SW 1271 (cell line): ENCODE measurements at places on chromosomes 11 and 22.

DNA sequence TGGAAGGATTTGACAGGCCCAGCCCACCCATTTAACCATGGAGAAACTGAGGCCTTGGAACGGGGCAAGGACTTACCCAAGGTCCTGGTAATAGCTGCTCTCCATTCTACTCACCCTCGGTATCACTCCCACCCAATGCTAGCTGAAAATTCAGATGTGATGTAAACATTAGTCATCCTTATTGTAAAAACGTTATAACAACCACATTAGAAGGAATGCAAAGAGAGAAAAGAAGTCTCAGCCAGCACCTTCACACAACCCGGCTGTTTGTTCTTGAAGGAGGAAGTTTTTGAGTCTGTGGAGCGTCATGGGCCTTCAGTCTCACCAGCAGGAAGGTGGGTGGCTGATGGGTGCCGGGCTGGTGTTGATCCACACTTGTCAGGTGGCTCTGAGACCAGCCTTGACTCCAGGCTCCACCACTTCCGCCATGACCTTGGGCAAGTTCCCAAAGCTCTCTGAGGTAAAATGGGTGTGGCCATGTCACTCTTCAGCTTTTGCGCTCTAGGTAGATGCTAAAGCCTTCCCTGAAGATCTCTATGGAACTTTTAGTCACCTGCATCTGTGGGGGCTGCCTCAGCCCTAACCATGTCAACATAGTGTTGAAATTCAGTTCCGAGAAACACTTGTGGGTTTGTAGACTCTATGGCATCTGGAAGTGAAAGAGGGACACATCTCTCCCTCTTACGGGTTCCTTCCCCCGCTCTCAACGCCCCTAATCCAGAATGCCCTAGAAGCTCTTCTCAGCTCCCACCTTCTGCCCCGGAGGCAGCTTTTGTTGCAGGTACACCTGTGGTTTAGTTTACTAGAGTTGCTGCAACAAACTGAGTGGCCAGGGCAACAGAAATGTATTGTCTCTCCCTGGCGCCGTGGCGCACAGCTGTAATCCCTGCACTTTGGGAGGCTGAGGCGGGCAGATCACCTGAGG lies 14.8 kb downstream of the CD6 start:
- DNase-seq: no peak

DNA sequence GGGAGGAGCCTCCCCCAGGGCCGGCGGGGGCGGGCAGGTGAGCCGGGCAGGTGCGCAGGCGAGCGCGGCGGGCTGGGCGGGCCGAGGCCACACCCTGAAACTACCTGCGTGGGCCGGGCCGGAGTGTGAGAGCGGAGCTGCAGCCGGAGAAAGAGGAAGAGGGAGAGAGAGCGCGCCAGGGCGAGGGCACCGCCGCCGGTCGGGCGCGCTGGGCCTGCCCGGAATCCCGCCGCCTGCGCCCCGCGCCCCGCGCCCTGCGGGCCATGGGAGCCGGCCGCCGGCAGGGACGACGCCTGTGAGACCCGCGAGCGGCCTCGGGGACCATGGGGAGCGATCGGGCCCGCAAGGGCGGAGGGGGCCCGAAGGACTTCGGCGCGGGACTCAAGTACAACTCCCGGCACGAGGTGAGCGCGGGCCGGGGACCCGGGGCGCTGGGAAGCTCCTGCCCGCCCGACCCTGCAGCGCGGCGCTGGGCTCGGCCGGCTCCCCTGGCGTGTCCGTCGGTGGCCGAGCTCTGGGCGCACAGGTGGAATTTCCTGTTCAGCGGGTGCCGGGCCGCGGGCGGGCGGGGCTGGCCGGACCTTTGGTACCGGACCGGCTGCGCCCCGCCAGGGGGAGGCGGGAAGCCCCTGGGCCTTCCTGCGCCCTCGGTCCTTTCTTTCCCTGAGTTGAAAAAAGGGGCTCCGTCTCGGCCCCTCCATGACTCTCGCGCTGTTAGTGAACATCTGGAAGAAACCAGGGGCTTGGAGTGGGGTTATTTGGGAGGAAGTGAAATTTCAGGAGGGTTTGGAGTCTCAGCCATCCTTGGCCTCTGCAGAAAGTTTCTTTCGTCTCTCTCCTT lies at the start of gene ST14:
Gene ST14 (plus strand): TSS at position 126 of the 841 bp plus-strand sequence. CDS start 198 bp downstream, at position 324.
- DNase-seq: no peak

GRCh38 chr22:25824828-25825423 lies 82.9 kb downstream of the MYO18B start:
- DNase-seq: no peak

DNA sequence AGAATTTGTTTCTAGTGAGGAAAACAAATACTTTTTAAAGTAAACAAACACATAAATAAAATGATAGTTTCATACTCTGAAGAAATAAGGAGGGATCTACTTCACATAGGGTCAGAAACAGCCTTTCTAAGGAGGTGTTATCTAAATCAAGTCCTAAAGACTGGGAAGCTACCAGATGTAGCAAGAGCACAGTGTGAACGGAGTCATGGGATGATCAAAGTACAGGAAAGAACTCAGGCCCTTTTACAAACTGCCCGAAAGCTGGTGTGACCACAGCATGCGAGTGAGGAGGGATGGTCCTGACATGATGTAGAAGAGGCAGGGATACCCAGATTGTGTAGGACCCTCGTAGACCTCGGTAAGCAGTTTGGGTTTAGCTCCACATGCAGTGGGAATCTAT lies 102.8 kb downstream of the ARHGAP32 start:
- no peak for DNase-seq

GRCh38 chr22:27699383-27700019 lies 102.1 kb downstream of the MN1 start:
- no peak for DNase-seq

- no peak for DNase-seq
These were observed 520.0 kb upstream of the LUZP2 start for GRCh38 chr11:23976841-23977271.

GRCh38 chr22:44473166-44473565 lies 24.9 kb downstream of the RTL6 start:
- DNase-seq: no peak

DNA sequence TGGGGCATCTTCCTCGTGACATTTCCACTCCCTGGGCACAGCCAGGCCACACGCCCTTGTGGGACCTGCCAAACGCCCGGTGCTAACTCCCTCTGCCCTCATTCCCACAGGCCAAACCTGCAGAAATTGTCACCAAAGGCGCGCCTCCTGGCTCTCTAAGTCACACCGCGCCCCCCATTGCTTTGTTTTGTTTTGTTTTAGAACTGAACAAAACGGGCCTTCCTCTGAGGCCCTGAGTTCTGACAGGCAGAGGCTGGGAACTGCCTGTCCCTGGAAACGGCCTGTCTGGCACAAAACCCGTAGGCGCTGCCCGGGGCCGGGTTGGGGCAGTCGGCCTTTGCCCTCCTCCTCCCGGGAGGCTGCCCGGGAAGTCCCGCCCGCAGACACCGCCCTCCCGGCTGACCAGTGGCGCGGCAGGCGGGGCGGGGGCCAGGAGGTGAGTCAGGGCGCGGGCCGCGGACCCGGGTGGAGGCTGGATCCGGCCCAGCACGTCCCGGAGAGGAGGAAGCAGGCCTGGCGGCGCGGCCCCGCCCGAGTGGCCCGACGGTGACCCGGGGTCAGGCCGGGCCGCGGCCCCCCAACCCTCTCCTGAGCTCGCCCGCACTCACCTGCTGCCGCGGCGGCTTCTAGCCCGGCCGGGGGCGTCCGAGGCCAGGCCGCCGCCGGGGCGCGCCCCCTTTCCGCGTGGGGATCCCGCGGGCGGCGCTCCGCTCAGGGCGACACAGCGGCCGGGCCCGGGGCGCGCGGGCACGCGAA lies 465 bp downstream of the SUN2 start:
- DNase-seq: peak; percentile 62

DNA sequence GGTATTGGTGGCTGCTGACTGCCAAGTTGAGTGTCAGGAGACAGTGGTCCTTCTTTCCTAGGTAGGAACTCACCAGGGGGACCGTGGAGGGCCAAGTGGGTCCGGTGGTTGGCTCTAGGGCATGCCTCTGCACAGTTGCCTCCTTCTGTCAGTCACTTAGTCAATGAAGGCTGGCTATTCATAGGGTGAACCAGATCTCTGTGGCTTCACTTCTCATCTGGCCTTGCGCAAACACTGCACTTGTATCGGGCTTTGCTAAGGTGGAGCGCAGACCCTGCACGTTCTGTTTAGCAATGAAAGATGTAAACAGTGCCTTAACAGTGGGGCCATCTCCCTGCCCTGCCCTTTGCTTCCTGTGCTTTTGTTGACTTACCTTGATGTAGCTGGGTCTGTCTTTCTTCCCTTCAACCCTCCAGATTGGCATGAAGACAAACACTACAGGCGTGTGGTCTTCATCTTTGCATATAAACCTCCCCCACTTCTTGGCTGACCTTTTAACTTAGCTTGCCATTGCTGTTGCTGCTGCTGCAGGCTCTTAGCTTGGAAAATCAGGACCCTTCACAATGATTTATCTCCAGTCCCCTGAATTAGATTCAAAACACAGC lies 6.7 kb upstream of the SORL1-AS1 start:
- DNase-seq: no peak

GRCh38 chr22:23760056-23760455 lies 2.7 kb upstream of the C22orf15 start:
- DNase-seq: no peak

GRCh38 chr11:131840545-131840944 lies 470.1 kb downstream of the NTM start:
- DNase-seq: no peak

DNA sequence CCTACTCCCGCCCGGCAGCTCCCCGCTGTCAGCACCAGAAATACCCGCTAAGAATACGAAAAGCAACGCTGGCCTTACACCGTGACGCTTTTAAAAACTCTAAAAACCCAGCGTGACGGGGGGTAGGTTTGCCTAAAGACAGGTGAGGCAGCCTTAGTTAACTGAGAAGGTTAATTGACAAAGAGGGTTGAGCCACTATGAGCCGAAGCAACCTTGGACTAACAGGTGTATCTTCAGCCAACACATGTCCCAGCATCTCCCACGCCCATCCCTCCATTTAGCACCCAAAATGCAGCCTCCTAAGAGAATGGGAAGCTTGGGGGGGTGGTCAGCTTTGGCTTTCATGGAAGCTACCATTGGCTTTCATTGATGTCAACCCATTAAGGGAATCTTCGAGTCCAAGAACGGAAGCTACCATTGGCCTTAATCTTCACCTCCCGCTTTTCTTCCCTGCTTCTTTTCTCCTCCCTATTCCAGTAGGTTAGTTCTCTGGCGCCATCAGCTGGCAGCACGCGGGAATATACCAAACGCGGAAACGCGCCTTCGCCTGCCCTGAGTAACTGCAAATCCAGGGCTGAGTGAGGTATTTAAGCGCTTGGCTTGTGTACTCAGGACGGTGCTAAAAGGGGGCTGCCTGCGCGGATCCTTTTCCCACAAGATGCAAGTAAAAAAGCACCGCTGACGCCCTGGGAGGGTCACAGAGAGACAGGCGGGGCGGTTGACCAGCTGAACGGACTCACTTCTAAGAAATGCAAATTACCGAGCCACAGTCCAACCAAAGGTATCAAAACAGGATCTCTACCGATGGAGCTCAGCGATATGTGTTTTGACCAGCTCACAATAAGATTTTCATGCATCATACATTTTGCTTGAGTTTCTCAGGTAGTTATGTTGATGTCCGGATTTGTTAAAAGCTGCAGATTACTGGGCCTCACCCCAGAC lies 38.5 kb upstream of the GLYATL1 start:
- no peak for DNase-seq

GRCh38 chr22:20786536-20786979 lies 12.6 kb downstream of the SERPIND1 start:
- no peak for DNase-seq

- peak; percentile 65 for DNase-seq
These were observed 140.8 kb downstream of the CCDC81 start for GRCh38 chr11:86515297-86516094.
